ENCODE measurements at places on chromosomes 11 and 22.

DNA sequence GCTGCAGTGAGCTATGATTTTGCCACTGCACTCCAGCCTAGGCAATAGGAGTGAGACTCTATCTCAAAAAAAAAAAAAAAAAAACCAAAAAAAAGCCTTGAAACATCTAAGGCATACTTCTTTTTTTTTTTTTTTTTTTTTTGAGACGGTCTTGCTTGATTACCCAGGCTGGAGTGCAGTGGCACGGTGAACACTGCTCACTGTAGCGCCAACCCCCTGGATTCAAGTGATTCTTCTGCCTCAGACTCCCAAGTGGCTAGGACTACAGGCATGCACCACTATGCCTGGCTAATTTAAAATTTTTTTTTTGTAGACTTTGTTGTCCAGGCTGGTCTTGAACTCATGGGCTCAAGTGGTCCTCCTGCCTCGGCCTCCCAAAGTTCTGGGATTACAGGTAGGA lies 19.5 kb downstream of the ARFGAP3 start:
- DNase-seq, result no peak

DNA sequence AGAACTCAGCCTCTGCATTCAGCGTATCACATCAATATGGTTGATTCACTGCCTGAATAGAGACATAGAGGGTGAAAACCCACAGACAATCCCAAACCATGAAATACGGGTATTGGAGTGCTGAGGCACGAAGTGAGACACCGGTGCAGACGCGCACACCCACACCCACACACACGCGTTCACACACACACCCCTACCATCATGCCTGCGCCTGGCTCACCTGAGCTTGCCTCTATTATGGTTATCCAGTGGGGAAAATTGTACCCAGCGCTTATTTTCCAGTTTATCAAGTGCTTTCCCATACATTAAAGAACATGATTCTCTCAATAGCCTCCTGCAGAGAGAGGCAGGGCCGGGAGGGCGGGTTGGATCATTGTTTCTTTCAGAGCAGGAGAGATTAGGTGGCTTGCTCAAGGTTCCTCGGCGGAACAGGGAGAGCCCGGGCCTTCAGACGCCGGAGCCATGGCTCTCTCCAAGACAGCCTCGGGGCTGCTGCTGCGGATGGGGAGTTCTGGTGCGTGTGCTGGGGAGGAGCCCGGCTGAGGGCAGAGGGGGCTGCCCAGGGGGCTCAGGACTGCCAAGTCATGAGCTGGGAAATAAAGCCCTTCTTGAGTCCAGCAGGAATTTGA lies 78.9 kb upstream of the THY1 start:
- DNase-seq, result peak; percentile 83

DNA sequence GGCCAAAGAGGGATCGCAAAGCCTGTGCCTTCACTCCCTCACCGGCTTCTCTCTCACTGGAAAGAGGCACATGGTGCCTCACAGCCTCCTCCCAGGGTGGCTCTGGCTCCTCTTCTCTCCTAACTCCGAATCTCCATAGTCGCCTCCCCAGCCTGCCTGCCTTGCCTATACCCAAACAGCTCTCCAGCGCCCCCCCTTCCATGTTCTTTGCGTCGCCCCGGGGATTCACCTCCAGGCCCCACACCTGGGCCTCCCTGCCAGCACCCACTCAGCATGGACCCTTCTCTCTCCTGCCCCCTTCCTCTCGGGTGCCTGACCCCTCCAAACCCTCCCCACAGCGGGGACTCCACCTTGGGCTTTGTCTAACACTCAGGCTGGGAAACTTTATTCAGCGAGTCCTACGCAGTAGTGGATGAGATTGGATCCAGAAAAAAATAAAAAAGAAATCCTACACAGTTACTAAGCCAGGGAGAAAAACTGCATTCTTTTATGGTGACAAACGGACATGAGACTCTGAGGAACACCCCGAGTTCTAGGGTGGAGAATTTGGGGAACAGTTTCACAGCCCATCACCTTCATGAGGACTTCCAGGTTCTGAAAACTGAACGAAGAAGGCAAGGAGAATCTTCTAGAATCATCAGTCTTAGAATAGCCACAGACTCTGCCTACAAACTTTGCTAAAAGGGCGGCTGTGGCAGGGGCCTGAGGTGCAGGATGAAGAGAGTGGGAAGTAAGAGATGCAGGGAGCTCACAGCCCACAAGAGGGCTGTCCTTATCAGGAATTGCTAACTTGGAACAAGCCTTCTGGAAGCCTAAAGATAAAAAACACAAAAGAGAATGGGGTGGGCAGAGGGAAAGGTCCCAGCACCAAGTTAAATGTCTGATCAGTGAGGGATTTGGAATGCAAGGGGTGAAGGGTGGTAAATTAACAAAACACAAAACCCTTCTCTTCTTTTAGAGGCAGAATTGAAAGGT lies 5.3 kb downstream of the PPM1F start:
- peak; percentile 63 for DNase-seq

GRCh38 chr22:42743501-42743991 lies 22.9 kb upstream of the A4GALT start:
- DNase-seq, result peak; percentile 53

DNA sequence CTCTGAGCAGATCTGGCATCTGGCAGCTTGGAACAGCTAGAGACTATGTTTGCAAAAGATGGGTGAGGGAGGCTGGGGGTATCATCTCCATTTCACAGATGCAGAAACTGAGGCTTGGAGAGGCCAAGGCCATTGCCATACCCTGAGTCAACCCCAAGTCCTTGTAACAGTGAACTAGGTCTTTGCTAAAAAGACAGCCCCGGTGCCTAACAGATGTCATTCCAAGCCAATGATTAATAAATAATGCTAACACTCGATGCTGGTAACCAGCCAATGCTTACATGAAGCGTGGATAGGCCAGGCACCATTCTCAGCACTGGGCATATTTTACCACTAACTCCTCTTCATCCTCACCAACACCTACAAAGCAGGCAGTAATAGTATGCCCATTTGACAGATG lies 164.0 kb downstream of the MN1 start:
- no peak for DNase-seq

- DNase-seq, result peak; percentile 62
These were observed 152.8 kb downstream of the NCAM1 start for GRCh38 chr11:113113801-113114704.

DNA sequence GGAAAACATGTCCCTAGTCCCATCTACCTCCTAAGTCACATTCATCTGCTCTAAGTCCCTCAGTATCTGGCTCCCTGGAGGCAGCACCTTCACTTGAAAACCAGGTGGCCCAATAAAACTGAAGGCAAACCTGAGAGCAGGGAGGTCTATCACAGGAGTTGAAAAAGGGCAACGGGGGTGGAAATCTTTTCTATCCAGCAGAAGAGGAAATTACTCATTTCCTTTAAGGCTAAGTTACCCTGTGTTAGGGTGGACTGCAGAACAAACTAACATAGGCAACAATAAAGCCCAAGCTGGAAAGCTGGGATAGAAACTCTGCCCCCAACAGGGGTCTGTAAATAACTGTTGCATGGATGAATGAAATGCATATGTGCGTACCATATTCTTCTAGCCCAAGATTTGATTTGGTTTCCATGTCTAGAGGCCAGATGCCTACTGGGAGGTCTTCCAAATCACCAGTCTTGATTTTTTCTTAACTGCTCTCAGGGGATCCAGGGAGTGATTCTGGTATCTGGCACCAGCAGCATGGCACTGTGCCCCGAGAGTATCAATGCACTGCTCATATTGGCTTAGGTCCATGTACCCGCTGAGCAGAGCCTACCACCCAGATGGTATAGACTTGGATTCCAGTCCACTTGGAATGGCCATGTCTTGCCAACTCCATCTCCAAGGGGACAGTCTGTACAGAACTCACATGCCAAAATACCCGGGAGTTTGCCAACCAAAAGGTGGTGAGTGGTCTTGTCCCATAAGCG lies 350.0 kb upstream of the NCAM1 start:
- no peak for DNase-seq

Data from ELF-1 (cell line).